ENCODE measurements at places on chromosomes 7 and 10.

- no peak for DNase-seq
Measured at GRCh38 chr7:137399827-137400823, 56.6 kb upstream of the PTN start.

DNA sequence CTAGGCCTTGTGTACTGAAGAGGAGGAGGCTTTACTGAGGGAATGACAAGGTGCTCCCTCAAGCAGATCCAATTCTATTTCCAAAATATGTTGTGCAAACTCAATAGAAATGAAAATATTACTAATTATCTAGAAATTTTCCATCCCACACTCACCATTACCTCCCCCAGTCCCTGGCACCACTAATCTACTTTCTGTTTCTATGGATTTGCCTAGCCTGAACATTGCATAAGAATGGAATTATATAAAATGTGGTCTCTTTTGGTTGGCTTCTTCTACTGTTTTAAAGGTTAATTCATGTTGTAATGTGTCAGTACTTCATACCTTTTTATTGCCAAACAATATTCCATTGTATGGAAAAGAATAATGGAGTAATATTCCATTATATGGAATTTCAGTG is 18.7 kb upstream of the NUB1 start:
- DNase-seq = no peak

DNA sequence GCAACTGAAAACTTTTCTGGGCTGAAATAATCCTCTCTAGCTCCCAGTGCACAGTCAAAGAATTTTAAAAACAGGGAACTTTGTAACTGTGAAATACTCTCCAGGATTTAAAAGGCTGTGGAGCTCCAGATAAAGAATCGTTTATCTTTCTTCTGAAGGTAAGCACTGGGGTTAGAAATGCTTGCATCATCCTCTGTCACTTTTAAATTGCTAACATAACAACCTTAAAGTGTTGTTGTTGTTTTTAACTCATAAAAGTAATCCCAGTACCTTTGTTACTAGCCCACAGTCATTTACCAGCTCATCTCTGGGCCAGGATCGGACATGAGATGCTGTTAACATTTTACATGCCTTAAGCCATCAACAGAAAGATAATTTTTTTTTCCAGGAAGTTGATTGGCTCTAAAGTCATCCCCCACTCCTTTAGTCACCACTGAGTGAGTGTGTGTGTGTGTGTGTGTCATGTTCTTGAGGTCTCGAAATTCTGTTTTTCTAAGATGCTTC is at the start of gene SLC39A12:
Gene SLC39A12, plus strand, starts transcription at position 51 of the 504 bp plus-strand sequence. CDS start 1,359 bp downstream, outside the sequence.
- no peak for DNase-seq

- DNase-seq = no peak
Measured at GRCh38 chr7:146862415-146862814, 745.8 kb downstream of the CNTNAP2 start.

- DNase-seq = no peak
Measured at GRCh38 chr10:132994185-132994796, 51.9 kb upstream of the CFAP46 start.

DNA sequence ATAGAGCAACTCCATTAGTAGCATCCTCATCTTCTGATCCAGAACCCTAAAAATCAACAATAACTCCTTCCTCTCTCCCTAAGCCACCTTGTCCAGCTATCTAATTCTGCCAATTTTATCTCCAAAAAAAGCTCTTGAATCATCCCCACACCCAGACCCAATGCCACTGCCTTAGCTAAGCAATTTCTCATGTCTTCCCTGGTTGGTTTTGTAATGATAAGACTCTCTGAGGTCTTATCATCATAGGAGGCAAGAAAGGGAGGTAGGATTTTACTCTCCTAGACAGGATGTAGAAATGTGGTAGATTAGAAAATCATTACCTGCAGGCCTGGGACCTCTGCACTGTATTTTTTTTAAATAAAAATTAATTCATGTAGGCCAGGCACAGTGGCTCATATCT is 283.5 kb upstream of the NEBL start:
- no peak for DNase-seq

All from stimulated activated CD8-positive, alpha-beta memory T cell treated with anti-CD3 and anti-CD28 coated beads, Interleukin-4, amount 100 ng/mL, for 48 hours (primary cell).